ENCODE measurements at places on chromosomes 3 and 15. TPM values are rescaled to one million over a fixed set of nuclear protein-coding genes. Genes with fewer than 3 reads are reported as not detected.

GRCh38 chr15:64026591-64026990, 19.7 kb downstream of the DAPK2 start:
- DNase-seq: no peak

- no peak for DNase-seq
Observed at GRCh38 chr3:175176556-175176955, 317.4 kb downstream of the NAALADL2 start.

The NPAP1 gene
- total RNA-seq: not detected

DNA sequence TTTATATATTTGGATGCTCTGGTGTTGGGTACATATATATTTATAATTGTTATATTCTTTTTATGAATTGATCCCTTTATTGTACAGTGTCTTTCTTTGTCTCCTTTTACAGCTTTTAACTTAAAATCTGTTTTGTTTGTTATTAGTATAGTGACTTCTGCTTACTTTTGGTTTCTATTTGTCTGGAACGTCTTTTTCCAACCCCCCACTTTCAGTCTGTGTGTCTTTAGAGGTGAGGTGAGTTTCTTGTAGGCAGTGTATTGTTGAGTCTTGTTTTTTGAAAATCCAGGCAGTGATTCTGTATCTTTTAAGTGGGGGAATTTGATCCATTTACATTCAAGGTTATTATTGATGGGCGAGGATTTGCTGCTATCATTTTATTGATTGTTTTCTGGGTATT, 62.0 kb downstream of the AP4E1 start:
- no peak for DNase-seq

DNA sequence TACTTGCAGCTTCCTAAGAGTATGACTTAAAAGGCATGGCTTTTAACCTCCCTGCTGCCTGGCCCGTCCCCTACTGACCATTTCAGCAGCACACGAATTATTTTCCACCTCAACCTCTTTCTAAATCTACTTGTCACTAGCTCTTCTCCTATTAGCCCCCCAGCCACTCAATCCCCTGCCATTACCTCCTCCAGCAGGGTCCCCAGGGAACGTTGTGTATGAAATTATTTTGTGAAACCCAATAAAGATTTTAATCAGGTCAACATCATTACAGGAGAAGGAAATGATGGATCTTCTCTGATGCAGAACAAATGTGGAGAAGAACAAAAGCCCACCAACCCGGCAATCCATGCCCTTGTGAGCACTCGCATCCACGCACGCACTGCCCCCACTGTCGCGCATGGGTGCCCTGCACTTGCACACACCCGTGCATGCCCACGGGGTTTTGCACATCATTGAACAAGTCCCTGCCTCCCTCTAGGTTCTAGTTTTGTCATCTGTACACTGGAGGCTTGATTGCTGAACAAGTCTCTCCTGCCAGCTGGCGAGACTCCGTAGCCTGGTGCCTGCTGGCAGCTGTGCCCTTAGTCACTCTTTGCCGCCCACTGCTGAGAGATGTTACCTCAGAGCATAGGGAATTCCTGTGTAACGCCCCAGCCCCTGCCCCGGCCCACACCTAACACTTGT, 51.6 kb downstream of the LINGO1 start:
- DNase-seq: no peak

The SLC24A5 gene
- not detected for total RNA-seq

All from astrocyte (in vitro differentiated cells and primary cell).